ENCODE measurements at places on chromosomes 2 and 18.
A peak's percentile ranks its signal among the peaks of the same experiment; 100 is the strongest.

DNA sequence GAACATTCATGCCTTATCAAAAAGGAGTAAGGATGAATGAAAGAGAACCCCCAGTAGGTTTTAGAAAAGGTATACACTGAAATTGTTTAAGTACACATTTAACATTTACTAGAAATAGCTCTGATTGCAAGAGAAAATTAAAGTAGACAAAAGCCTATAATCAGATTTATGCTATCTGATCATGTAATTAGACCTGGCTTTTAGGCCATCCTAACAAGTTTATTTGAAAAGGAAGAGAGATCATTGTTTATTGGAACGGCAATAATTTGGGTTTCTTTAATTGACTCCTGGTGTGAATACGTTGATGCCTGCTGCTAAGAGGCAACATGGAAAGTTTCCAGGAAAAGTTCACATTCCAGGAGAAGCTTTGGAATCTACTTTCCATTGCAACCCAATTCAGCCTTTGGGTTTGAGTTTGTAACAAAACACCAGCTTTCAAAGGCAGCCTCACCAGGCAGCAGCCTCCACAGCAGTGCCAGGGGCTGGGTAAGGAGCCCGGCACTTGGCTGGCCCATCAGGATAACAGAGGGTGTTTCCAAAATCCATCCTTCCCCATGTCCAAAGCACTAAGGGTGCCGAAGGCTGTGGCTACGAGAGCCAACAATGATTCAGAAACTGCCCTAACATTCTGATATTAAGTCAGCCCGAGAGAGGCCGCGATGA lies 18.0 kb downstream of the FZD7 start:
- no peak for DNase-seq

- no peak for DNase-seq
Measured at GRCh38 chr2:69524799-69525198, 87.6 kb upstream of the NFU1 start.

DNA sequence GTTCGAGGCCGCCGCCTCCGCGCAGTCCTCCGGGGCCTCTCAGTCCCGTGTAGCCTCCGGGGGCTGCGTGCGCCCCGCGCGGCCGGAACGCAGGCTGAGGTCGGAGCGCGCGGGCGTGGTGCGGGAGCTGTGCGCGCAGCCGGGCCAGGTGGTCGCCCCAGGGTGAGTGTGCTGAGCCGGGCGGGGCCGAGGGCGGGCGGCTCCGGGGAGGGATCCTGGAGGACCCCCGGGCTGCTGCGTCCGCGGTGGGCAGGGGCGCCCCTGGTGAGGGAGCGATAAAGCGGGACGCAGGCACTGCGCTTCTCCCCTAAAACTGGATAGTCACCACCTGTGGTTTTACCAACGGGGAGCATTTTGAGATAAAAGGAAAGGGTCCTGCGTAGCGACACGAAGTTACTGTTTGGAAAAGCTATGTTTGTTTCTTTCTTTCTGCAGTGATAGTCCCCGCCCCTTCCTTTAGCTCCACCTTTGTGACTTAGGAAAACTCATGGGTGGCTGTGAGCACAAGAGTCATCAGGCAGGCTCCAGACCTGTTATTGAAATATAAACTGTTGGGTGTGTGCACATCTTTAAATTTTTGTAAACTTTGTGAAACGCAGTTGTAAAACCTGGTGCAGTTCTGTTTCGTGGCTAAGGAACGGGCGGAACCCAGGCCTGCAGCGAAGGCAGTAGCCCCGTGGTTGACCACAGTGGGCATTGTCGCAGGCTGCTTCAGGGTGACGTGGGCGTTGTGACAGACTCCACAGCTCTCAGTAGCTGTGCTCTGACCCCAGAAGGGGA lies 687 bp downstream of the CTDP1 start:
- peak; percentile 10 for DNase-seq

- DNase-seq: no peak
Measured at GRCh38 chr2:239224955-239225354, 175.9 kb downstream of the HDAC4 start.

DNA sequence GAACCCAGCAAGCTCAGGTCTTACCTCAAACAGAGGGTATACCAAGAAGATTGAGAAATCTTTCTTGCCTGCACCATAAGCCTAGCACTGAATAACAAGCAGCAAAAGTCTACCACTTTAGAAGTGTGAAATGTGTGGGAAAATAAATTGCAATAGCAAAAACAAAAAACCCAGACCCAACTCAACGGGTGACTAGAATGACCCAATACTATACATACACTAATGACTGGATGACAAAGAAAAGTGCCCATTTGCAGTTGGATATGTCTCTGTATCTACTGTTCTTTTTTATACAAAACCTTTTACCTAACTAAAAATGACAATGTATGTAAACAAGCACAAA lies 950.6 kb downstream of the TRIB2 start:
- DNase-seq: no peak

DNA sequence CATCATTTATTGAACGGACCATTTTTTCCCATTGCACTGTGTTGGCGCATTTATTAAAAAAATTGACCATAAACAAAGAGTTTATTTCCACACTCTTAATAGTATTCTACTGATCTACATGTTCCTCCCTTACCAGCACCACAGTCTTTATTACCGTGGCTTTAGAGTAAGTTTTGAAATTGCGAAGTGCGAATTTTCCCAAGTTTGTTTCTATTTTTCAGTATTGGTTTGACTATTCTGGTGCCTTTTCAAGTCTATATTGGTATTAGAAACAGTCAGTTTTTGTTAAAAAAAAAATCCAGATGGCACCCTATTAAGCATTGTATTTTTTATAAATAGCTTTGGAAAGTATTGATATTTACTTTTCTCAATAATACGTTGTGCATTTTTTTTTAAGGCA lies 795.1 kb upstream of the HS6ST1 start:
- DNase-seq: no peak

DNA sequence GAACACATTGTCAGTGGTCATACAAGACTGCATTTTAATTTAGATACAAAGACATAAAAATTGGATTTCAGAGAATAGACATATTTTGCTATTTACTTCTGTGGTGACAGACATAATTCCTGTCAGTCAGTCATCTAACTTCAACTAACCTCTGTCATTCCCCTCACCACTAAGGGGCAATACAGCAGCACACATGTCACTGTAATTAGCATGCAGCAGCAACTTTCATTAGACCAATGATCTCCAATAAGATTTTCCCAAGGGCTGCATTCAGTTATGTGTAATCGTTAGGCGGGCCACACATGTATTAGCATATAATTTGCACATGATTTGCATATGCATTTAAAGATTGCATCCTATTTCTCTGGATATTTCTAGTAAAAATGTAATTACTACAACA lies 624.5 kb downstream of the NR4A2 start:
- no peak for DNase-seq

DNA sequence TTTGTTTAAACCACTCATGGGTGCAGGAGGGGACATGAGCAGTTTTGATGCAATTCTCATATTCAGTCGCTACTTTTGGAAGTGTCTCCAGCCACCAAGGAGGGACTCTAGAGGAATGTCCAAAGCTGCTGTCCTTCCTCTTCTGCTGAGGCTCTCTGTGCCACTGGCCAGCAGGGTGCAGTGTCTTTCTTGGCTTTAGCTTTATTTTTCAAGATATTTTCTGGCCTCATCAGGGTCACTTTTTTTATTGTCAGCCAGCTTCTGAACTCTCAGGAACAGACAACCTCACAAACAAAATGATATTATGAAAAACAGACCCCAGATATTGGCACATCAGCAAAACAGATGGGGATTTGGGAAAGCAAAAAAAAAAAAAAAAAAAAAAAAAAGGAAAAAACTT lies 289.3 kb upstream of the ZSWIM2 start:
- DNase-seq: no peak

DNA sequence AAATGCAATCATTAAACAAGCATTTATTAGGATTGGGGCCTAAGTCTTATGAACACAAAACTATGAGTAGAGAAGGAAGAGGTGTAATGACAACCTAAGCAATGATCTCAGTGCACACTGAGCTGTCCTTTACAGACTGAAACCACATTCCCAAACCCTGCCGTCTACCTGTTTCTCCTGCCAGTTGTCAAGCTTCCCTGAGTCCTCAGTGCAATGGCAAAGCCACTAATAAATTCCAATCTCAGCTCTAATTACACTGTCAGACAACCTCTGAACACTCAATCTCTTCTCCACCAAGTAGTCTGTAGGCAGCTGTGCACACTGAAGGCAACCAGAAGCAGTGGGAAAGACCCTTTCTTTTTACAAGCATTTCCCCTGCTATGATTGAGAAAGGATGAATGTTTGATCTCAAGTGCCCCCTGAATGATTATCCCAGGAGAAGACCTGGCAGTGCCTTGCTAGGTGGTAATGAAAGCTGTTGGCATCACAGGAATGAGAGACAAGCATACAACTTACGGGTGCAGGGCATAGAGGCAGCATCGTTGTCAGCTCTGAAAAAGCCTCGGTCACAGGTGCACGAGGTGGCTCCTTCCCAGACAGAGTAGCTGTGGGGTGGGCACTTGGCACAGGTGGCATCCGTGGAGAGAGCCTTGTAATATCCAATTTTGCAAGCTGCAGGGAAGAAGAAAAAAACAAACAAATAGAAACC lies 71.4 kb downstream of the EPHA4 start:
- DNase-seq: peak; percentile 13

- no peak for DNase-seq
Measured at GRCh38 chr2:26672112-26672817, 20.3 kb upstream of the KCNK3 start.

DNA sequence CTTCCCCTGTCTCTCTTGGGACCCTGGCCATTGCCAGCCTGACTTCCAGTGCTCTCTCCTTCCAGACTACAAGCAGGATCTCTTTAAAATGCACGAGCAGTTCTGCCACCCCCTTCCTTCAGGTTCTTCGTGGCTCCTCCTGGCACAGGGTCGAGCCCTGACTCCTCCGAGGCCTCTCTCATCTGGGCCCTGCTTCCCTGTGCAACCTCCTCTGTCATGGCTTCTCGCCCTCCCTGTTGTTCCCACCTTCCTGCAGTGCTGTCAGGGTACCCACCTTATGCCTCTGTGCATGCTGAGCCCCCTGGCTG lies 56.7 kb upstream of the RPL31 start:
- no peak for DNase-seq

DNA sequence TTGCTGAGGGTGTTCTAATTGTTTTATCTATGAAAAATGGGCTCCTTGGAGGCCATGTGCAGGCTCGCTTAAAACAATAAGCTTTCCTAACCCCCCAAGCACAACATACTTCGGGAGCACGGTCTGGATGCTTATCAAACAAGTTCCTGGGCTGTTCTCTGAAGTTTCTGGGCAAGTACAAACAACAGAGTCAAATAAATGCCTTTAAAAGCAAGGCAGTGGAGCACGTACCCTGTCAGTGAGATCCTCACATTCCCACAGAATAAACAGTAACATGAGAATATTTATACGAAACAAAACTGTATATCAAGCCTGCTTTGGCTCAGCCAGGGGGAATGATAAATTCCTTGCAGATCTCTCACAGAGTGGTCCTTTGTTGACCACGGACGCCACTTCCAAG lies 44.8 kb downstream of the FTCDNL1 start:
- DNase-seq: no peak

DNA sequence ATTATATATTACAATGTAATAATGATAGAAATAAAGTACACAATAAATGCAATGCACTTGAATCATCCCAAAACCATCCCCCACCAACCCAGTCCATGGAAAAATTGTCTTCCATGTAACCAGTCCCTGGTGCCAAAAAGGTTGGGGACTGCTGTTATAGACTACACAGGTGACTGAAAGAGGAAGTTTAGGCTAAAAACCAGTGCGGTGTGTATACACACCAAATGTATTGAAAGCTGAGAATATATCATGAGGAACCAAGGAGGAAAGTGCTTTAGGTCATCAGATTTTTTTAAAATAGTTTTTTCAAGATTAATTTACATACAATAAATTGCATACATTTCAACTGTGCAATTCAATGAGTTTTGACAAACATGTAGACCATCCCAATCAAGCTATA lies 20.5 kb upstream of the C1D start:
- DNase-seq: no peak

DNA sequence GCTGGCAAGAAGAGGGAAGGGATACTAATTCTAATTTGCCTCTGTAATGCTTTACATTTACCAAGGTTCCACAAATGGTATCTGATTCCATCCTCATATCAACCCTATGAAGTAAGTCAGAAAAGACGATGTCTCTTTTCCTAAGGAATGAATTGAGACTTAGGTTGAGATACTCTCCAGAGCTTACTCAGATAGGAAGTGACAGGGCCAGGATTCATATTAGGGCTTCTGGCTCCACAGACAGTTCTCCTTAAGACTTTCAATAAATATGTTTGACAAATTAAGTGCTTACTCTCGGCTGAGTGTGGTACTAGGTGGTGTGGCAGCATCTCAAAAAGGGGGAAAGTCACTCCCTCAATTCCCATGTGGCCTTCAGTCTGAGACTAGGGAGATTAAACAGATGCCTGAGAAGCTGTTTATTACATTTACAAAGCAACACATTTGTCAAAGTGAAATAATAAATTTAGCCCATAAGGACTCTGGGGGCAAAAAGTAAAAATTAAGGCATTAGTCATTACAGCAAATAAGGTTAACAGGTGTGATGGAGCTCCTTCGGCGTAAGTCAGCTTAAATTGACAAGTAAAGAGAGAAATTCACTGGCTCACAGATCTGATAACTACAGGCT lies 14.2 kb downstream of the CDK15 start:
- no peak for DNase-seq

GRCh38 chr2:241991299-241991698 lies 121.8 kb downstream of the RTP5 start:
- DNase-seq: no peak

DNA sequence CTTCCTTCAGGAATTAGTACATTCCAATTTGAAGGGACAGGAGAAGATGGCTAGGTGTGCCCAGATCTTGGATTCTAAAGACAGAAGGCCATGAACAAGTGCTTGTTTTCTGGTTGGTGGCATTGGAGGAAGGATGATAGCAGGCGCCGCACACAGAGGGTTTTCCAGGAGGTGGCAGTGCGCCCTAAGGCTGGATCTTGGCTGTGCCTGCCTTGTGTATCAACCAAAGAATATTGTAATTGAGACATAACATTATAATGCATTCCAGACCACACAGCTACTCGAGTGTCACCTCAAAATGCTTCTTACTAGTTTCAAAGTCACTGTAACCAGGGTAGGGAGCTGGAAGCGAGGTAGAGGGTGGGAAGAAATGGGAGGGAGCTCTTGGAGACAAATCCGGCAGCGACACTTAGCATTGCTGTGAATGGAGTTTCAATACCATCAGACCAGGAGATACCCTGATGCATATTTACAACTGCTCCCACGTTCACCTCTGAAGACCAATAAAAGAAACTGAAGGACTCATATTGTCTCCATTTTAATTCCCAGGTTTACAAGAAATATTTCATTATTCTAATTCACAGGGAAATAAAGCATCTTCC lies 42.5 kb downstream of the CPO start:
- DNase-seq: peak; percentile 46

GRCh38 chr2:109457366-109457765 lies 156.4 kb downstream of the SEPTIN10 start:
- DNase-seq: no peak
